Fibroblast of skin of abdomen (primary cell): ENCODE measurements at places on chromosomes 1 and 21.

DNA sequence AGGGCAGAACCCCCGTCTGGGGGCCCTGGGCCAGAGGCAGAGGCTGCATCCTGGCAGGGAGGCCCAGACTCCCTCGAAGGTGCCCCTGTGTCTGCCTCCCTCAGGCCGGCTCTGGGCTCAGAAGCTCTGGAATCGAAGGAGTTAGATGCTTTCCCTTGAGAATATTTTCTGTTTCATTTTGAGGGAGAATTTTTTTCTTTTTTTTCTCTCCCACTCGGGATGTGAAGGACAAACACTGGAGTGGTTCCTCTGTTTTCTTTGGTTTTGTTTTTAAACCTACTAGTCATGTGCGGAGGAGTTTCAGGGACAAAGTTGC is 44.7 kb downstream of the PRDM16 start:
- DNase-seq = no peak

- no peak for DNase-seq
These were observed 2.4 kb downstream of the ECHDC2 start for GRCh38 chr1:52919051-52919722.

DNA sequence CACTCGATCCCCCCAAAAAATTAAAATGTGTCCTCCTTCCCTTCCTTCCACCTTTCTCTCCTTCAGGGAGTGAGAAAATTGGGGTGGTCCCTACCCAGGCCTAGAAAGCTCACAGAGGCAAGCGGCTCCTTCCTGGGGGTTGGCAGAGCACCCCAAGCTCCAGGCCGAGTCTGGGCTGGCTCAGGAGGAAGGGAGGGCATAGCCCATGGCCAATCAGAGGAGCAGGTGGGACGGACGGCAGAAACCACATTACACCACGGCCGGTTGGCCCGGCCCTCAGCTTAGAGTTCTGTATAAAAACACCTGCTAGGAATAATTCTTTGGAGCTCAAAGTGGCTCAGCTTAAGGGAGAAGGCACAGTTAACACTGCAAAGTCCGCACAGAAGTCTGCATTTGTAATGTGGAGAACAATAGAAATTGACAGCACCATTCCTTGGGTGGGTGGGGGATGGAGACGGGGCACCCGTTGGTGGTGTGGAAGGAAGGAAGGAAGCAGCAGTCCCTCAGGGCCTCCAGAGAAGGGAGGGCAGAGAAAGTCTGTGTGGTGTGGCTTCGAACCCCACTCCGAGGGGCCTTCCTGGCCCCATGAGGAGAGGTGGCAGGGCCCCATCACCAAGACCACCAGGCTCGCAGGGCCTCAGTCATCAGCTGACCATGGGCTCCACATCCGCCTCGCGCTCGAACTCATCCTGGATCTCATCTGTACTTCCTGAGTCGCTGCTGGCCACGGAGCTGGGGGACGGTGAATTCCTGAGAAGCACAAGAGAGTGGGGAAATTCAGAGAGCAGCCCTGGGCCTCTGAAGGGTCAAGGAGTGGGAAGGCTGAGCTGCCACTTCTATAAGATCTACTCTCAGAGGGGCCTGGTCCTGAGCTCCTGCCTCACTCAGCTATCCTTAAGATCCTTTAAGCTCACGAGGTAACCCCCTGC is 5.8 kb upstream of the ALDH4A1 start:
- DNase-seq = no peak

DNA sequence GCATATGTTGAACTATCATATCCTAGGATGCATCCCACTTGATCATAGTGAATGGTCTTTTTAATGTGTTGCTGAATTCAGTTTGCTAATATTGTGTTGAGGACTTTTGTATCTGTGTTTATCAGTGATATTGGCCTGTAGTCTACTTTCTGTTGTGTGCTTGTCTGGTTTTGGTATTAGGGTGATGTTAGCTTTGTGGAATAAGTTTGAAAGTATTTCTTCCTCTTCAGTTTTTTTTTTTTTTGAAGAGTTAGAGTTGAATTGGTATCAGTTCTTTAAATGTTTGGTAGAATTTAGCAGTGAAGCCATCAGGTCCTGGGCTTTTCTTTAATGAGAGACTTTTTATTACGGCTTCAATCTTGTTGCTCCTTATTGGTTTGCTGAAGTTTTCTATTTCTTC is 162.3 kb downstream of the VAV3 start:
- no peak for DNase-seq

DNA sequence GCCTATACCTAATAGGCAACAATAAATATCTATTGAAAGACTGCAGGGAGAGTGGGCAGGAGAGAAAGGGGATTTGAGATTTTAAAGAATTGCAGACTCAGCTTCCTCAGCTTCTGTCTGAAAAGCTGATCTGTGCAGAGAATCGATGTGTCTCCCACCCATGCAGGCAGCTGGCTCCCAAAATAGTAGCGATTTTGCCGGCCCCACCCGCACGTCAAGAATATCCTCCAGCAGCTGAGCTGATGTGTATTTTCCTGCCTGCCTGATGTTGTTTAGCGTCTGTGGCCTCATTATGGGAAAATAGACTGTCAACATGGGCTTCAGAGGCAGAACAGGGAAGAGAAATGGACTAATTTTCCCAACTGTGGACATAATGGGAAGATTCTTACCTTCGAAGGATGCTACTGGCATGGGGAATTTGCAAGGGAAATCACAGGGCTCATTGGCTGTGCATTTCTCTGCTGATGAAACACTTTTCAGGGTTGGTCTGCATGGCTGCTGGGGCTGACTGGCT is 699.8 kb downstream of the PTPRU start:
- no peak for DNase-seq

- DNase-seq = peak; percentile 2
These were observed 116.9 kb upstream of the COA6 start for GRCh38 chr1:234256359-234256758.

DNA sequence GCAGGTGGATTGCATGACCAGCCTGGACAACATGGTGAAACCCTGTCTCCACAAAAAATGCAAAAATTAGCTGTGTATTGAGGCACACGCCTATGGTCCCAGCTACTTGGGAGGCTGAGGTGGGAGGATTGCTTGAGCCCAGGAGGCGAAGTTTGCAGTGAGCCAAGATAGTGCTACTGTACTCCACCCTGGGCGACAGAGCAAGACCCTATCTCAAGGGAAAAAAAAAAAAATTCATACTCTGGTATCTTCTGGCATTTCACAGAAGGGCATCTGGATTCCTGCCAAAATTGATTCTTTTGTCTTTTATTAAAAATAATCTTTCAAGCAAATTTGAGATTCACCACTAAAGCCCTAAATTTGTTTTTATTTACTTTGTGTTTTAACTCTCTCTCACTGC is 19.2 kb downstream of the CLIC4 start:
- no peak for DNase-seq

- no peak for DNase-seq
These were observed 479.1 kb upstream of the NCAM2 start for GRCh38 chr21:20519076-20519475.

GRCh38 chr1:15353839-15354579 is 55.7 kb upstream of the EFHD2 start:
- no peak for DNase-seq
